ENCODE measurements at places on chromosomes 5 and 9.
A peak's percentile ranks its signal among the peaks of the same experiment; 100 is the strongest.

- H3K4me3 ChIP-seq: no peak overlapping the region
- H3K4me1 ChIP-seq: no peaks in the 10 kb centered on the region
- no peak for DNase-seq
- H3K27ac ChIP-seq: no peak overlapping the region
- no peaks in the 10 kb centered on the region for H3K36me3 ChIP-seq
- no peaks in the 10 kb centered on the region for H3K27me3 ChIP-seq
These were observed 82.5 kb upstream of the CAST start for GRCh38 chr5:96579711-96580110.

- no peaks in the 10 kb centered on the region for H3K4me1 ChIP-seq
- H3K27me3 ChIP-seq: no peaks in the 10 kb centered on the region
- H3K36me3 ChIP-seq: no peaks in the 10 kb centered on the region
- H3K4me3 ChIP-seq: no peak overlapping the region
- no peak overlapping the region for H3K27ac ChIP-seq
These were observed 114.3 kb upstream of the DAP start for GRCh38 chr5:10875201-10875768.

DNA sequence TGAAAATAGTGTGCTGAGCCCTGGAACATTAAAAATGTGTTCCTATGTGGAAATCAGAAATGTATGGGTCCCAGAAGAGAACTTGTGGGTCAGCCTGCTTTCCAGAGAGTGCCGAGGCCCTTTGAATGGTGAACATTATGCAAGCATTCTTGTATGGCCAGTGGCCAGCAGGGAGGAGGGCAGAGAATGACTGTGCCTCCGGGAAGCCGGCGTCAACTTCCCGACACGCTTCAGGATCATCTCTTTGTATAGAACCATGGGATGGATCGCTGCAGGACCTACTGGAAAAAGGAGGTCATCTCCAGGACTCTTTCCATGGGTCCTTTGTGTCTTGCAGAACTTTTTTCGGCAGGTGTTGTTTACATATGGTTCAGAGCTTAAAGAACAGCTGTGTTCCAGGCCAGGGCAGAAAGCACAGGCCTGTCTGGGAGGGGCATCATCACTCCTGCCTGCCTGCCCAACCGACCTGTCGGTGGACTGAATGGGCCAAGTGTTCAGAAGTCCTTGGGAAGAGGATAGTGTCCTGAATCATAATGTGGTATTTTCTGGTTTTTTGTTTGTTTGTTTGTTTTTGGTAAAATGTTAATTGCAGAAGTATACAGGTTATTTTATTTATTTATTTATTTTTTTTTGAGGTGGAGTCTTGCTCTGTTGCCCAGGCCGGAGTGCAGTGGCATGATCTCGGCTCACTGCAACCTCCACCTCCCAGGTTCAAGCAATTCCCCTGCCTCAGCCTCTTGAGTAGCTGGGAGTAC, 9.0 kb downstream of the PRRC2B start:
- peaks cover 70% of the 10 kb centered on the region for H3K4me1 ChIP-seq
- no peaks in the 10 kb centered on the region for H3K36me3 ChIP-seq
- H3K27me3 ChIP-seq: no peaks in the 10 kb centered on the region
- H3K4me3 ChIP-seq: no peak overlapping the region
- H3K27ac ChIP-seq: peak overlapping the region; percentile 64
- peak; percentile 83 for DNase-seq

DNA sequence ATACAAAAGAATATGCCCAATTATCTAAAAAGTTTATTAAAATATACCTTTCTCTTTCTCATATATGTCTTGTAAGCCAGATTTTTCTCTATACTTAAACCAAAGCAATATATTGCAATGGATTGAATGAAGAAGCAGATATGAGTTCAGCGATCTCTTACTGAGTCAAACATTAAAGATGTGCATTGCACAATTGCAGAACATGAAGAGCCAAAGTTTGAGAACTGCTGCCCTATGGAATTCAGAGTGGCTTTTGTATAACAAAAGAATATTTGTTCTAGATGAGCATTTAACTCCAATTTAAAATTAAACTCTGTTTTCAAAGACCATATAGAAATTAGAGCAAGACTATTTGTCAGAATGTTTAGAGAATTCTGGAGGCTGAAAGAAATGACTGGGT, 519.0 kb upstream of the DAB2 start:
- DNase-seq: no peak
- no peaks in the 10 kb centered on the region for H3K36me3 ChIP-seq
- no peak overlapping the region for H3K27ac ChIP-seq
- H3K27me3 ChIP-seq: no peaks in the 10 kb centered on the region
- H3K4me1 ChIP-seq: peaks cover 11% of the 10 kb centered on the region

- no peaks in the 10 kb centered on the region for H3K27me3 ChIP-seq
- peak overlapping the region; percentile 100 for H3K27ac ChIP-seq
- H3K4me3 ChIP-seq: peak overlapping the region; percentile 69
- peaks cover 43% of the 10 kb centered on the region for H3K4me1 ChIP-seq
- no peaks in the 10 kb centered on the region for H3K36me3 ChIP-seq
- DNase-seq: no peak
These were observed 25.3 kb upstream of the ANXA2R start for GRCh38 chr5:43065387-43065947.

DNA sequence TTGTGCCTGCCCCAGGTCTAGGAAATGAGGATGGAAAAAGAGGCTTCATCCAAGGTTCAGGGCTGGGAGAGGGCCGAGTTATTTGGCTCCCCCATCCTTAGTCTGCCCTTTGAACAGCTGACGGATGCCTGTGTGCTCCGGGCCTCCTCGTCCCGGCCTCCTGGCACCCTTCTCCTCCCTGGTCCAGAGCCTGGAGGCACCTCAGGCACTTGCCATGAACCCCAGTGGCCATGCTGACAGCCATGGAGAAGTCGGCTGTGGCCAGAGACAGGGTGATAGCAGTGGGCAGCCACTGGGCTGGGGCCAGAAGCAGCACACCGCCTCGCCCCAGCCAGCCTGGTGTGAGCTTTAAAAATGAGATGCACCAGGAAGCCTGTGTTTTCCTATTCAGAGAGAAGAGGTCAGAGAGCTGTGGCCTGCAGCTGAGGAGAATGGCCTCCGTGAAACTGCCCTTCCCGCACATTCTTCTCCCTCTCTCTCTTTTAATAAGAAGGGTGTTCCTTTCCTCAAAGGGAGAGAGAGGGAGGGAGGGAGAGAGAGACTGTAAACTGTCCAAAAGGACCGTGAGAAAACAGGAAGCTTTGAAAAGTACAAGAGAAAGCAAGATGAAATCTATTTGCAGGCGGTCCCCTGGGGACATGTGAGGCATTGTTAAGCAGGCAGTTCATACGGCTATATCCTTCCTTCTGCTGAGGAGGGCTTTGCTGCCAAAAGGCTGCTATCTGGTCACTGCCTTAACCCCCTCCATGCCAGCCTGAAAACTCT, 55.3 kb downstream of the ZNF366 start:
- H3K4me3 ChIP-seq: no peak overlapping the region
- no peak for DNase-seq
- H3K27me3 ChIP-seq: no peaks in the 10 kb centered on the region

- H3K4me3 ChIP-seq: no peak overlapping the region
- H3K27ac ChIP-seq: no peak overlapping the region
- no peak for DNase-seq
- no peaks in the 10 kb centered on the region for H3K27me3 ChIP-seq
- peaks cover 3% of the 10 kb centered on the region for H3K4me1 ChIP-seq
These were observed 114.6 kb upstream of the ADAMTSL1 start for GRCh38 chr9:18359335-18359734.
